ENCODE measurements at places on chromosomes 6 and 20. TPM values are rescaled to one million over a fixed set of nuclear protein-coding genes. Genes with fewer than 3 reads are reported as not detected.

DNA sequence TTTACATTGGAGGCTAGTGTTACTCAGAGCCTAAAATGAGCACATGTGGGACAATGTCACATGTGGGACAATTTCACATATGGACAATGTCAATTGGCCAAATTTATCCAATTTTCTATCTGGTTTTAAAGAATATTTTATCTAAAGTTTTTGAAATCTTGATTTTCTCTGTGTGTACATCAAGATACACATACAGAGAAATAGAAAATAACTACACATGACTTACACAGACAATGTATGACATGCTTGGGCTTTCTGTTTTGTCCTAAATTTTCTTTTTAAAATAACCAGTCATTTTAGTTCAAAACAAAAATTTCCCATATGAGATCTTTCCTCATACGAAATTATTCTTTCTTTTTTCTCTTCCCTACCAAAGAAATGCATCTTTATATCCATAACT lies 24.6 kb downstream of the GGTLC1 start:
- DNase-seq = no peak

- no peak for DNase-seq
Observed at GRCh38 chr20:63591147-63591533, 17.1 kb upstream of the HELZ2 start.

DNA sequence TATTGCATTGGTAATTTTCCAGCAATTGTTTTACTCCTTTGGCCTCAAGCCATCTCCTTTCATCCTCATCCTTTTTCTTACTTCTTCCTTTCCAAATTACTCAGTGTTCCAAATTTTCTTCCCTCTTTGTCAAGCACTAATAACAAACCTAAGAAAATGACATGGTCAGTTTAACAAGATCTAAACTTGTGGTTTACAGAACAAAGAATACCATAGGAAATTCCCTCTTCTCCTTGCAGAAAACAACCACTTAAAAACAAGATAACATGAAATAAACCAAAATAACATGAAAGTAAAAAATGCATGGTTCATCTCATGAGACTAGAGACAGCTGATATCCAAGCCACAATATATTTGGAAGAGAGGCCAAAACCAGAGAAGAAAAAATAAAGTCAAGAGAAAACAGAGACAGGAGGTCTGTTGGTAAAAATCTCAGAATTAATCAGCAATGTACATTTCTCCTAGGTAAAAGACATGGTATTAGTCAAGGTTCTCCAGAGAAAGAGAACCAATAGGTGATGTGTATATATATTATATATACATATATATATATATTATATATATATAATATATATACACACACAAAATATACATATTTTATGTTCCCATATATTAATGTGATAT lies 51.0 kb upstream of the SENP6 start:
- DNase-seq = no peak

GRCh38 chr20:16308754-16309153 lies 264.5 kb downstream of the KIF16B start:
- no peak for DNase-seq

The DNAH8 gene
- not detected for total RNA-seq

Data from H1 (cell line).